ENCODE measurements at places on chromosomes 3 and 15.
A peak's percentile ranks its signal among the peaks of the same experiment; 100 is the strongest.

DNA sequence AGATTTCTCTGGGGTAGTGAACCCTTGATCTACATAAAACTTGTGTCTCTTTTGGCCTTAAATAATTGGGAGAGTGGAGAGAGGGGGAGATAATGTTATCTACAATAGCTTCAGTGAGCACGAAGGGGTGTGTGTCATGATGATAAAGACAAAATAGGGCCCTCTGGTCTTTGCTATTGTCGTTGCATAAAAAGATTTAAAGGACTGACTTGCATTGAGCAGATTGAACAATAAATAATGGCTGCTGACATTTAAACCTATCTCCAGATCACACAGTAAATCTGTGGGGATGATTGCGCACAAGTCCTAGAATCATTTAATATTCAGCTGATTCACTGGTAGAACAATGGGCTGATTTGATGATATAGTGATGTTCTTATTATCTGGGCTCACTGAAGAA, 71.3 kb upstream of the GAP43 start:
- DNase-seq = no peak

DNA sequence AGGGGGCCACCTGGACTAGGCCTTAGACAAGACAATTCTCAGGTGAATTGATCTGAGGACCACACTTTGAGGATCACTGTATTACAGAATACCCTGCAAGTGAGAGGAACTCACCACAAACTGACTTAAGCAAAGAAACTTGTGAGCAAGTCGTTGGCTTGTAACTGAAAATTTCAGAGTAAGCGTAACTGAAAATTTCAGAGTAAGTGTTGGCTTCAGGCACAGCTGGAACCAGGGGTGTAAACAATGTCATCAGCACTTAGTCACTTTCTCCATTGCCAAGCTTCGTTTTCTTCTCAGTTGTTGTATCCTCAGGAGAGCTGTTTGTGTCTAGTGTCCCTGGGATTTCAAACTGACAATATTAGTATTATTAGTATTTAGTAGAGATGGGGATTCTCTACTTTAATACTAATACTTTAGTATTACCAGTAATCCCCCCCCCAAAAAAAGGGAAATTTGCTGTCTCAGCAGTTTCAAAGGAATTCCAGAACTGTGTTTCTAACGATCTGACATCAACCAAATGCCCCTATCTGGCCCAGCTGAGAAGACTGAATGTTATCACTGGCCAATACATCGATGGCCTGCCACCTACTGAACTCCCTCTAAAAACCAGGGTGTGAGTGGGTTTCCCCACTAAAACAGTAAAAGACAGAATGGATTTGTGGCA, 474.4 kb downstream of the NTRK3 start:
- DNase-seq = no peak

GRCh38 chr15:72230197-72231065, 559 bp downstream of the PKM start:
- DNase-seq = peak; percentile 91

DNA sequence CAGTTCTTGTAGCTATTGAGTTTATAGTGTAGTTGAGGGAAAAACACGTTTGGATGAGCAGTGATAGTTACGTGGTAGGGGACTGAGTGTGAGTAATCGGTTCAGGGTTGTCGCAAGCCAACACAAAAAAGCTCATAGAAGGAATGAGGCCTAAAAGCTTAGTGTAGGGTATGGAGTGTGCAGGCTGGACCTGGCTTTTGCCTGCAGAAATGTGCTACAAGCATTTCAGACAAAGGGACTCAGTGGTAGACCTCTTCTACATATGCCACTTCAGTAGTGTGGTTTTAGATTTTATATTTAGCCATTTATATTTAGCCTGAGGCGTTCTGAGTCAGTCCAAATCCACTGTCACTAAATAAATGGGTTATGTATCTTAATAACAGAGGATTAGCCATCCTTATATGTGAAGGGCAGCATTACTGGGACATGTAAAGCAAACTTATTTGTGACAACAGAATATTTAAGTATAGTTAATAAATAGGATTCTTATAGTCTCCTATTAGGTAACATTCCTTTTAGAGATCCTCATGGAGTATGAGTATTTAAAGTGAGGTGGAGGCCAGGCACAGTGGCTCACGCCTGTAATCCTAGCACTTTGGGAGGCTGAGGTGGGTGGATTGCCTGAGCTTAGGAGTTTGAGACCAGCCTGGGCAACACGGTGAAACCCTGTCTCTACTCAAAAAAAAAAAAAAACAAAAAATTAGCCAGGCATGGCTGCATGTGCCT, 21.8 kb downstream of the ATP2C1 start:
- no peak for DNase-seq

- DNase-seq = no peak
These were observed 169.7 kb downstream of the TJP1 start for GRCh38 chr15:29652595-29652994.

- DNase-seq = no peak
These were observed 44.5 kb downstream of the ZDHHC19 start for GRCh38 chr3:196166741-196167140.

Measured in IMR-90 (cell line).